Activated B cell treated with CpG ODN at 0.5 μM for 24 hours (primary cell): ENCODE measurements at places on chromosomes 3 and 15. TPM values are rescaled to one million over a fixed set of nuclear protein-coding genes. Genes with fewer than 3 reads are reported as not detected.

DNA sequence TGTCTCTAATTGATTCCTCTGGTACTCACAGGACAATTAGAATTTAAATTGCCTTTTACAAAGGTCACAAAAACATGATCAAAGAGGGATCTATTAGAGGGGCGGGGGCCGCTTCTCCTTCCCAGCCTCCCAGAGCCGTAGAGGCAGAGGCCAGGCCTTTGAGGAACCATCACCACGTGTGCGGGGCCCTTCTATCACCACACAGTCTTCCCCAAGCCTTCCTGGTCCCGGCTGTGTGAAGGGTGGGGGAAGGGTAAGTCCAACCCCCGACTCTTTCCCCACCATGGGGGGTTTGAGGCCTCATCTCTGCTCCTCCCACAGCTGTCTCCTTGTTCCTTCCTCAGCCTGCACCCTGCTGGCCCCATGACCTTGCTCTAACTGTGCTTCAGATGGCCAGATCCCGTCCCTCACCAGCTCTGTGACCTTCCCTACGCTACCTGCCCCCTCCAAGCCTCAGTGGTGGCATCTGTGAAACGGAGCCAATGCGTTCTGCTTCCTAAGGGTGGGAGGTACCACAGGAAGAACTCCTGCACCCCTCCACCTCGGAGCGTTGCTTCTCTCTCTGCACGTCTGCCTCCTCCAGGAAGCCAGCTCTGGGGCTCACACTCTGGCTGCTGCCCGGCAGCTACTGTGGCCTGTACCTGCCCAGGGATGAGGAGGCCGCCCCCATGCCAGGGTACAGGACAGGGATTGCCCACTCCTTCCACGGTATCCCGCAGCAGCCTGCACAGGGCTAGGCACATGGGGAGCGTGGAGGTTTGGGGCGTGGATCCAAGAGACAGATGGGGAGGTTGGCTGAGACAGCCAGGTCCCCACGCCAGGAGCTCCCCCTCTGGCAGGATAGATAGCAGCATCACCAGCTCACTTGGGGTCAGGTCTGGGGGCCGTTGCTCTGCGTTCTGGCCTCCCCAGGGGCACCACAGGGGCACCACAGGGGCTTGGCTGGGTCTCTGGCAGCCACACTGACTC lies 83.8 kb downstream of the LINGO1 start:
- H3K27ac ChIP-seq = no peak overlapping the region
- no peak for DNase-seq
- H3K4me3 ChIP-seq = no peak overlapping the region
- peaks cover 3% of the 10 kb centered on the region for H3K27me3 ChIP-seq

GRCh38 chr3:69472093-69472492 lies 86.2 kb upstream of the FRMD4B start:
- no peak overlapping the region for H3K4me3 ChIP-seq
- no peaks in the 10 kb centered on the region for H3K36me3 ChIP-seq
- DNase-seq = no peak
- no peak overlapping the region for H3K27ac ChIP-seq

Gene ALG1L2
- total RNA-seq = 3.5 and 4.6 TPM in 2 replicates

Gene TP63
- total RNA-seq = 3.9 and 4.6 TPM in 2 replicates

Gene GAP43
- not detected in 2 replicates for total RNA-seq
